ENCODE measurements at places on chromosomes 4 and X.

GRCh38 chrX:48636776-48637175, 39.5 kb downstream of the WDR13 start:
- no peak for DNase-seq

DNA sequence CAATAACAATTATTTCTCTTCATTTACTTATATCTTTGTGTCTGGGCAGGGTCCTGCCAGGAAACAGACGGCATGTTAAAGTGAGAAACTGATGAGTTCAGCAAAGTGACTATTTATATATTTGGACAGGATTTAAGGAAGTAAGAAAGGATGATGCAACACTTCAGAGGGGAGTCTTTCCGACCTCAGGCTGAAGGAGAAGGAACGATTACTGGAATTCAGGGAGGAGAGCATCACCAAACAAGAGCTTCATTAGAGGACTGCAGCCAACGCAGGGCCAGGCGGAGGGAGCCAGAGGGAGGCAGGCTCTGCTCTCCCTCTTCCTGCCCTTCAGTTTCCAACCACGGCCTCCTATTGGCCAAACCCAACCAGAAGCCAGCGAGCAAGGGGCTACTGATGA, 1.5 kb upstream of the TLR7 start:
- no peak for DNase-seq

DNA sequence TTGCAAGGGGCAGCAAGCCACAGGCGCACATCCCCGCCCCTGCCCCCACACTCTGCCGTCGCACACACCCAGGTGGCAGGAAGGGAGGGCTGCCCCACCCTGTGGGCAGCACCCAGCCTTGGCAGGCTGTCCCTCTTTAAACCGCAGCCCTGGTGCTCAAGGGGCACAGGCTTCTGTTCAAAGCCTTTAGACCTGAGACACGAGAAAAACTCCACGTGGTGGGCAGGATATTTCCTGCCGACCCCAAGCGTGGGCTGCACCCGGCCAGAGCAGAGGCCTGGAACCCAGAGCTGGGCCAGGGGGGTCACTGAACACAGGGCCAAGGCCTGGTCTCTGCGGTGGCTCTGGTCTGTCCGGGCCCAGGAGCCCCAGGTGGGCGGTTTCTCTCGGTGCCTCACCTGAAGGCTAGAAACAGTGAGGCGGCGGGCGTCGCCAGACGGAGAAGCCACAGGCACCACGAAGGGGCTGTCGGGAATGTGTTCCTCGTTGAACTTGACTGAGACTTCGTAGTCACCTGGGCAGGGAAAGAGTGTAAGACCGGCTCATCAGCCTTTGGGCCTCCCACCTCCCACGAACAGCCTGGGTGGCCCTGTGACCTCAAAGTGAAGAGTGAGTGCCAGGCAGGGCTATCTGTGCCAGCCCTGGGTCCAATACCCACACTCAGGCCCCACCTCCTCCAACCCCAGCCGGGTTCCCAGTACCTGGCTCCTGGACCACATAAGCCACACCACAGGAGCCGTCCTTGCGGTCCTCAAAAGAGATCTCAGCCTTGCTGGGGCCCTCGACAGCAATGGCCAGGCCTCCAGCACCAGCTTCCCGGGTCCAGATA, 23.0 kb downstream of the FLNA start:
- DNase-seq: no peak

DNA sequence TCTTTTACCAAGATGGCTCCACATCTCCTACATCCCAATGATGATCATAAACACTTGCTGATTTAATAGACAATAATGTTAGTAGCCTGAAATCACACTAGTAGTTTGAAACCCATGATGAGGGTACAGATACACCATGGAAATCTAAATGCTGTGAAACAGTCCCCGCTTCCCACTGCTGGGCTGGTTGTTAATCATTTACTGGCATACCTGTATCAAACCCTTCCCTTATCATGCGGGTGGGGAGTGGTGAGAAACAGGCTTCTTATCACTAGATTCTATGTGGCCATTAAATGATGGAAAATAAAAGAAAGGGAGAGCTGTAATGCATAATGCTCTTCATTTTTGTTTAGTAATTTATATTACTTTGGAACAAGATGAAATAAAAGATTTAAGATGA, 21.9 kb downstream of the MAOA start:
- DNase-seq: no peak

- no peak for DNase-seq
Observed at GRCh38 chrX:123348468-123348867, 164.4 kb downstream of the GRIA3 start.

GRCh38 chr4:184513802-184514120, 39.4 kb upstream of the IRF2 start:
- DNase-seq: no peak

DNA sequence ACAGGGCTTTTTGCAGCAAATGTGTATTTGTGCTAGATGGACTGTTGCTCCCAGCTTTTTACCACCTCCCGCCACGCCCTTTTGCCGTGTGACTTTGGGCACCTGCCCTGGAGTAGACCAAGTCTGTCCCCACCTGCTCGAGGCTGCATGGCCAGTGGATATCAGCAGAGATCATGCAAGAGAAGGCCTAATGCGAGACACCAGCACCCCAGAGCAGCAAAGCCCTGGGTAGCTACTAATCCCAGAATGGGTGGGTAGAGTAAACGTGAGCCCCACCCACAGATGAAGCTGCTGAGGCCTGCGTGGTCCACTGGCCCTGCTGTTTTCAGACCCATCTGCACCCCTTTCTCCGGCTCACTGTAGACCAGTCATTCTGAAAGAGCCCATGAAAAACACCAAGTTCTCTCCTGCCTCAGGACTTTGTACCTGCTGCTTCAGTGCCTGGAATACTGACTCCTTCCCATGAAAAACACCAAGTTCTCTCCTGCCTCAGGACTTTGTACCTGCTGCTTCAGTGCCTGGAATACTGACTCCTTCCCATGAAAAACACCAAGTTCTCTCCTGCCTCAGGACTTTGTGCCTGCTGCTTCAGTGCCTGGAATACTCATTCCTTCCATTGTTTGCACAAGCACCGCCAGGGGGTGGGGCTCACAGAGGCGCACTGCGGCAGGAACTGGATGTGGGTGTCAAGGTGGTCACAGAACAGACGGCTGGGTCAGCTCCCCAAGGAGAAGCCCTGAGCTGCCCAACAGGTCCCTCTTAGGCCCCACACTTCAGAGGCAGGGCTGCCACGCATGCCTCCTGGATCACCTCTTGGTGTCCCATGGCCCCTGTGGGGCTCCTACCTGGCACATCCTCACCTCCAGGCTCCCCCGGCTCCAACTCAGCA, 5.1 kb upstream of the TNIP2 start:
- no peak for DNase-seq

DNA sequence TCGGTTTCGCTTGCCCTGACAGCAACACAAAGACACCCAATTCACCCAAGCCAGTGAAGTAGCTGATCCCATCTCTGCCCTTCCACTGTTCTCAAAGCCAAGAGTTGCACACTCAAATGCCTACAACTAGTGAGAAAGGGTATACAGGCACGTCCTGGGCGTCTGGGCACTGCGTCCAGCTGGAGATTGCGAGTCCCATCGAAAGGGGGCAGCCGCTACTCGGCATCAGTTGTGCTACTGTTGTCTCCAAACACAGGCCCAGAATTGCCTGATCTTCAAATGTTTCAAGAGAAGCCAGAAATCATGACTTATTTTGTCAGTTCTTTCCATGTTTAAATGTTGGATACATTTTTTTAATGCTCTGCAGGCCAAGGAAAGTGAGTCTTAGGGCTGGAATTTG, 487.8 kb downstream of the BCOR start:
- DNase-seq: no peak

DNA sequence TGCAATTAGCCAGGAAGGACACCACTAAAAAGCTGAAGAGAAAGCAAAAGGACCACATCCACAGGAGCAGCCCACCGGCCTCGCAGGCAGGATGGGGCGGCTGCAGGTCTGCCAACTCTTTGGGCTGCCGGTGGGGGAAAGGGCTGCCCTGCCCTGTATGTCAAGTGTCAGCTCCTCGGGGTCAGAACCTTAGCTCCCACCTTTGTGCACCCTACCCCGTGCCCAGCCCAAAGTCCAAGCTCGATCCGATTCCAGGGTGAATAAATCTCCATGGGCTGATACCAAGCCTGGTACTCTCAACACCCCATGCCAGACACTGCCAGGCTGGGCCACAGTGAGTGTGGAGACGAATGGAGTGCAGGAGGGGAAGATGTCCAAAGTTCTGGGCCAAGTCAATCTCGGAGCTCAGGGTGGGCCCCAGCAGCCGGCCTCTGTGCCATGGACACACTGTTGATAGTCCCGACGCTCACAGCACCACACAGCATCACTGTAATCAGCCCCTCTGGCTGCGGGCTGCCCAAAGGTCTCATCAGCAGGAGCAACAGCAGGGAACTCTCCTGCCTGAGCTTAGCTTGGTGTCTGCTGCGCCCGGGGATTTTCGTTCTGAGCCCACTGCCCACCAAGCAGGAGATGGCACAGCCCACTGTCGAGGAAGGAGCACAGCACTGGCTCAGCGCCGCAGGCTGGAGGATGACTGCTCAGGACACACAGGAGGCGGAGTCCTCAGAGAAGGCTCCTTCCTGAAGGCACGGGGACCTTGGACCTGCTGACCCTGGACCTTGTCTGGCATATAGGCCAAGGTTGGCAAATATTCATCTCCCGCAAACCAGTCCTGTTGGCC, 84.4 kb downstream of the JAKMIP1 start:
- no peak for DNase-seq

GRCh38 chrX:53474707-53475106, 40.5 kb upstream of the HSD17B10 start:
- DNase-seq: no peak

DNA sequence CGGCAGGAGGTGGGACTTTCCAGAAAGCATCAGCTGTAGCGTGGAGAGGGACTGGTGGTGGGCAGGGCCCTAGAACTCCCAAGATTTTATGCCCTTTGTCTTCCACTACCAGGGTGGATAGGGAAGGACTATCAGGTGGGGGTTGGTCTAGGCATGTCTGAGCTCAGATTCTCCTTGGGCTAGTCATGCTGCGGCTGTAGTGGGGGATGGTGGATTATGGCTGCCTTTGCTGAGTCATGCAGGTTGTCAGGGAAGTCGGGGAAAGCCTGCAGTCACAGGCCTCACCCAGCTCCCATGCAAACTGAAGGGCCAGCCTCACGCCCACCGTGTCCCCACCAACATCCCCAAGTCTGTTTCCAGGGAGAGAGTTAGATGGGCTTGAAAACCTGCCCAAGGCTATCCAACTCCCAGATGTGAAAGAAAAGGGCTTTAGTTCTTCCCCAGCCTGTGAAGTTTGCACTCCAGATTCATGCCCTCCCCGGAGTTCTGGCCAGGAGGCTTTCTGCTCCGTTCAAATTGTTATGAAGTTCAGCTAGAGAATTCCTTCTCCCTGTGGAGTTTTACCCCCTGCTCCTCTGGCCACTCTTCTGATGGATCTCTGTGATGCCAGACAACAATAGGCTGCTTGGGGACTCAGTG, 13.4 kb upstream of the MEPE start:
- DNase-seq: no peak

DNA sequence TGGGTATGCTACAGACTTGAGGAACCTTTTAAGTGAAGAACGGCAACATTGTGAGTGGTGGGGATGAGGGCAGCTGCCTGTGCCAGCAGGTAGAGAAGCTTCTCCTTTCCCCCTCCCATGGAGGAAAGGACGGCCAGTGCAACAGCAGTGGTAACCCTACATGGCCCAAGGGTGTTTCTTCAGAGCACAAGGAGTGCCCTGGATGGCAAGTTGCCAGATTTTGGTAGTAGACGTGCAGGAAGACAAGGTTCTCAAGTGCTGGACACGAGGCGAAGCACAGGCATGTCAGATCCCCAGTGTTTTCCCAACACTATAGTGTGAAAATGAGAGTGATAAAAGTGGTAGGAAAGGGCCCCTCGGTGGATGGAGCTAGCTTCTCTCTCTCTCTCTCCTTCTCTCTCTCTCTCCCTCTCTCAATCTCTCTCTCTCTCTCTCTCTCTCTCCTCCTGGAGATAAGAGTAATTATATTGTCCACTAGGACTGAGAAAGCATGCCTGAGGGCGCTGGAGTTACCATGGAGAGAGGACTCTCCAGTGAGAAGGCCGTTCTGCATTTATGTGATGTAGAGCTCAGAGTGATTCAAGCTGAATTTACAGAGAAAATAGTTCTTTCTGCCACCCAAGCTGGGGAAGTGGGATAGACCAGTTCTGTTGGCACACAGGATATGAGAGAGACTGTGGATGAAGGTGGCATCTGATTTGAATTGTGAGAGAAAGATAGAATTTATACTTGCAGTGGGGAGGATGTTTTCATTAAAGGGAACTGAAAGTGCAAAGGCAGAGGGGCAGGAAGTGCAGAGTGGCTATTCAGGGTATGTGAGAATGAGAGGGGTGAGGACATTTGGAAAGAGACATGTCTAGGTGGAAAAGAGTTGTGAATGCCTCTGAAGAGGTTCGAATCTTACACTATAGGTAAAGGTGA, 25.7 kb upstream of the TRPC3 start:
- DNase-seq: no peak

GRCh38 chr4:48169636-48170035, 35.6 kb upstream of the TXK start:
- no peak for DNase-seq

DNA sequence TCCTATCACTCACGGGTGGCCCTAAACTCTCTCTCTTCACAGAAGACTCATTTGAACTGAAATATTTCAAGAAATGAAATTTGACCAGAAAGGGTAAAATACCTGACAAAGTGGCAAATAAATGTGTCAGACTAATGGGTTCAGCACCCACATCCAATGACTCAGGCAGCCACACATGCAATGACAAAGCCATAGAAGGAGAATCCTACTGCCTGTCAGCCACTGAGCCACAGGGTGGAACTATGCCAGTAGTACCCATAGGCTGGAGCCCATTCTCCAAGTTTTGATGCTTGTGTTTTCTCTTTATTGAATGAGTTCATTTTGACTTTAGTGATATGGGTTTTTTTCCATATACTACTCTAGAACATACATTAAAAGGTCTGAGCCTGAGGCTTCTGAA, 179.0 kb downstream of the BEND2 start:
- DNase-seq: no peak

DNA sequence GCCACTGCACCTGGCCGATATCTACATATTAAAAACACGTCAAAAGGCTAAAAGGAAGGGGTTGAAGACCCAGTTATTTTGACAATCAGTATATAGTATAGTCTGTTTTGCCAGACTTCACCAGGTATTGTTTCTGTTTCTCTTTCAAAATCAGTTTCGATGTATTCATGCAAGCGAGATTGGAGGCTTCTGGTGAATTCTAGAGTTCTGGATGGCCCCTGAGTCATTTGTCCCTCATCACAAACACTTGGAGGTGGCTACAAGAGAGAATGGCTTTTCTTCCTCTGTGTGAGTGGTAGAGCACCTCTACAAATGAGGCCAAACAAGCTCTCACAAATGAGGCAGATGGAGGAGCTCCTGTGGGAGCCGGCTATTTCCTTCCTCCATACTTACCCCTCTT, 68.6 kb upstream of the ADGRG2 start:
- no peak for DNase-seq

GRCh38 chr4:73725985-73726384, 14.4 kb upstream of the CXCL8 start:
- DNase-seq: no peak

DNA sequence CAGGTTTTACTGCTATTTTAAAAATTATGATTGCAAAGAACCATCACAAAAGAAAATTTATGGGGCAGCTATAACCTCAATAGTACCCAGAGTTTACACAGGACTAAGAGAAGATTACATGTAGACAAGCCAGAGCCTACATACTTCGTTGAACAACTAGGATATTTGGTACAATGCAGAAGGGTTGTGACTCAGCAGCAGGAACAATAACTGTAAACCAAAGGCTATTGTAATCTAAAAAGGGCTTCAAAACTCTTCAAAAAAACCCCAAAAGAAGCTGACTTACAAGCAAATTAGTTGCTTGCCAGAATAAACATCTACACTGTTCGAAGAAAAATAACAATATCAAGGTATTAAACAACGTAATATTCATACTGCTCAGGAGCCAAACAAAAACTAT, 618.0 kb downstream of the STPG2 start:
- DNase-seq: no peak

- no peak for DNase-seq
Observed at GRCh38 chrX:333611-334311, 15.2 kb upstream of the GTPBP6 start.
